ENCODE measurements at places on chromosomes 5 and 9. TPM values are rescaled to one million over a fixed set of nuclear protein-coding genes. Genes with fewer than 3 reads are reported as not detected.

DNA sequence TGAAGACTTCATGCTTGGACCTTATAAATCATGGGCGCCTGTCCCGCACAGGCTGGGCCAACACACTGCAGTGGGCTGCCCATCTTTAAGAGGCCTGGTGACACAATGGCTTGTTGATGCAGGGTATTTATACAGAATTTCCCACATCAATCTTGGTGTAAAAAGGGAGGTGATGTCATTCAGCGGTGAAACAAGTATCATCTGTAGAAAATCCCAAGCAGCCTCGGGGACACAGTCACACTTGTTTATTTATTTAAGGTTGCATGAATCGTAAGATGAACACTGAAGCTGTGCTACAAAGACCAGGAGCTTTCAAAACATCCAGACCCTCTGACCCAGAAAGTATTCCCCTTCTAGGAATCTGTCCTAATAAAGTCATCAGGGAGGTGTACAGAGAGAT, 40.5 kb downstream of the SMIM23 start:
- DNase-seq, result no peak

GRCh38 chr5:154278908-154279307, 88.4 kb downstream of the GALNT10 start:
- no peak for DNase-seq

- no peak for DNase-seq
Measured at GRCh38 chr5:42507451-42508097, 84.3 kb downstream of the GHR start.

DNA sequence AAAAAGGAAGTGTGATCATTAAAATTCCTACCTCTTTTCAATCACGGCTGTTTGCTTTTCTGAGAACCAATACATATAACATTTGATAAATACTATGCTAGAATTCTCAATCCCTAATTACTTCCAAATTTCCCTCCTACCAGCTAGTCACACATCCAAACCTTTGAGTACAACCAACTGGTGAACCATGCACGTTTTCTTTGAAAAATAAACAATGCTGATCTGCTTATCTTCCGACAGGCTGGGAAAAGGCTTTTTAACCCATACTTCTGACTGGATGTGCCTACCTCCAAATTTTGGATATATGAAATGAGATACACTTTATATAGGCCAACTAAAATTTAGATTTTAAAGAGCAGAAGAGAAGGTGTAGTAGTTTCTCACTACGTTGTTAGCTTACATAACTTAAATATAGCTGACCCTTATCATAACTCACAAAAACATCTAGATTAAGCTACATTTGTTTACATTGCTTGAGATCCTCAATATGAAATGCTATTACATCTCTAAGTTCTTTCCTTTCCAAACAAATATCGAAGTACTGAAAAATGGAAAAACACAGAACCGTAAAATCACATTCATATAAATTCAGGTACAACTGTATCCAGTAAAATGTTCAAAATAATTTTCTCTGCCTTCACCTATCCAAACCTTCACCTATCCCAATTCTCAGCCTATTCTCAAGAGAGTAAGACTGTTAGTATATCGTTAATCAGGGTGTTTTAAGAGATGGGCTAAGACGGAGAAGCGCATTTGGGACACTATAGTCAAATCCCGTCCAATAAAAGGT, 2.1 kb downstream of the NR3C1 start:
- no peak for DNase-seq

- DNase-seq, result no peak
Measured at GRCh38 chr9:91360551-91361290, 997 bp downstream of the AUH start.

DNA sequence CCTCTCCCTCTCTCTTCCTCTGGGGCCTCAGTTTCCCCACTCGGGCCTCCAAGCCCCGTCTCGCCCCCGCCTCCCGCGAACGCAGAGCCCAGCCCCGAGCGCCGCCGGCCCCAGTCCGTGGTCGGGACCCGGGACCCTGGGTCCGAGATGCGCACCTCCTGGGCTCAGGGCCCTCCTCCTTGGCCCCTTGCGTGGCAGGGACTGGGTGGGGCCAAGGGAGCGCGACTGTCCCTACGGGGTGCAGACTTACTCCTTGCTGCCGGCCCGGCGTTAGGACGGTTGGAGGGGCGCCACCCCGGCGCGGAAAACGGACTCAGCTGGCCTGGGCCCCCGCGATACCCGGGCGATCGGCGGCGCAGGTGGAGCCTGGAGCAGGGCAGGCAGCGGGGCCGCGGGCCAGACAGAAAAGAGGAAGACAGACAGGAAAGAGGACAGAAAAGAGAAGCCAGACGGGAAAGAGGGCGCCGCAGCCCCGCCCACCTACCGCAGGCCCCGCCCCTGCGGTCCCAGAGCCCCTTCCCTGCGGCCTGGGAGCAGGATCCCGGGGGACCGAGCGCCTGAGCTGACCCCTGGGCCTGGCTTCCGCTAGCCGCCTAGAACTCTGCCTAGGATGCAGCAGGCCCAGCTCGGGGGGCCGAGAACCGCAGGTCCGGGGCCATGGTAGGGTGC, at the start of gene GBGT1:
Gene GBGT1 (minus strand): TSS at position 411 of the 669 bp plus-strand sequence. CDS start 1,502 bp downstream, outside the sequence.
- DNase-seq, result peak; percentile 41

- DNase-seq, result no peak
Measured at GRCh38 chr9:26565118-26565517, 327.5 kb downstream of the CAAP1 start.

DNA sequence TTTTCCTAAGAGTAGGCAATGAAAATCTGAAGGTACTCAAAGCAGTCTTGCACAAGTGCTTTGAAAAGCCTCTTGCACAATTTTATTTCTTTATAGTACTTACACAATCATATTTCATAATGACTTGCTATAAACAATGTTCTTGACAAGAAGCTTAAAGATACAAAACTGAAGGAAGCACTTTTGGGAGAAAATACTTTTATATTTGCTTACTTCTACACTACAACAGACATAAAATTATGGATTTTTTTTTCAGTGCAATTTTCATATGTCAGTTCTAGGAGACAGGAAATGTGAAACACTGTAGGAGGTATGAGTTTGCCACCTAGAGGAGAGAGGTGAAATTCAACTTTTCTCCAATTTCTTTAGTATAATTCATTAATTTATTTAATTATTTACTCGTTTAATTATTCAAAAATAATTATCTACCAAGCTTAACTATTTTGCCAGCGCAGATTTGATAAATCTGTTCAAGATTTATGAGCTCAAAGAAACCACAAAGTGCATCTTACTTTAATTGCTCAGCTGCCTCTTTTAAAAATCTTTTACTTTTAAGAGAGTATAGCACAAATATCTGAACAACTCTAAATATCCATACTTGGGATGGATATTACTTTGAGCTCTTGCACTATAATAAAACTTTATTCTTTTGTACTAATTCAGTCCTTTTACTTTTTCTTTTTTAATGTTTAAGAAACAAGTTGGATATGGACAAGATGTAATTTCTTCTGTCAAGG, 29.0 kb upstream of the CDKN2B start:
- DNase-seq, result no peak

GRCh38 chr9:121498150-121498486, 1.5 kb downstream of the GGTA1 start:
- peak; percentile 91 for DNase-seq

- DNase-seq, result no peak
Measured at GRCh38 chr5:161547738-161548486, 1.4 kb upstream of the GABRB2 start.

DNA sequence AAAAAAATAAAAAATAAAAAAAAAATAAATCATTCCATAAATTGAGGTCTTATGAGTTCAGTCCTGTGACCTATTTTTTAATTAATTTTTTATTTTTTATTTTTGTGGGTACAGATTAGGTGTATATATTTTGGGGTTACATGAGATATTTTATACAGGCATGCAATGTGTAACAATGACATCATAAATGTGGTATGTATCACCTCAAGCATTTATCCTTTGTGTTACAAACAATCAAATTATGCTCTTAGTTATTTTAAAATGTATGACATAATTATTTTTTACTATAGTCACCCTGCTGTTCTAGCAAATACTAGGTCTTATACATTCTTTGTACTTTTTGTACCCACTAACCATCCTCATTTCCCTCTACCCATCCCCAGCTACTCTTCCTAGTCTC, 537.9 kb downstream of the HINT1 start:
- no peak for DNase-seq

- no peak for DNase-seq
Measured at GRCh38 chr5:154345255-154345952, 100.4 kb upstream of the SAP30L start.

DNA sequence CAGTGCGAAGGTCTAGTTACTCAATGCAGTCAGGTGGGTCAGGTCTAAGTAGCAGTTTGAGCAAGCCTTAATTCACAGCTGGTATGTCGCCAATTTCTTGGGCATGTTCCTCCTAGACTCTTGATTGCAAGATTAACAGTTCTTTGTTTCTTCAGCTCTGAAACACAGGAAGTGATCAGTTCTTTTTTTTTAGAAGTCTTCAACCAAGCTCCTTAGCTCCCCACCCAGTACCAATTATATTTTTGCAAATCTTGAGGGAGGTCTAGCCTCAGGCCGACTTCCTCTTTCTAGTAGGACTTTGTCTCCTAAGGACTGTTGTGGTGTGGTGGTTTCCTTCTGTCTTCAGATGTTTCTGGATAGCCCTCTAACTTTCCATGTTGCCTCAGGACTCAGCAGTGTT, 2054.2 kb downstream of the MAT2B start:
- no peak for DNase-seq

DNA sequence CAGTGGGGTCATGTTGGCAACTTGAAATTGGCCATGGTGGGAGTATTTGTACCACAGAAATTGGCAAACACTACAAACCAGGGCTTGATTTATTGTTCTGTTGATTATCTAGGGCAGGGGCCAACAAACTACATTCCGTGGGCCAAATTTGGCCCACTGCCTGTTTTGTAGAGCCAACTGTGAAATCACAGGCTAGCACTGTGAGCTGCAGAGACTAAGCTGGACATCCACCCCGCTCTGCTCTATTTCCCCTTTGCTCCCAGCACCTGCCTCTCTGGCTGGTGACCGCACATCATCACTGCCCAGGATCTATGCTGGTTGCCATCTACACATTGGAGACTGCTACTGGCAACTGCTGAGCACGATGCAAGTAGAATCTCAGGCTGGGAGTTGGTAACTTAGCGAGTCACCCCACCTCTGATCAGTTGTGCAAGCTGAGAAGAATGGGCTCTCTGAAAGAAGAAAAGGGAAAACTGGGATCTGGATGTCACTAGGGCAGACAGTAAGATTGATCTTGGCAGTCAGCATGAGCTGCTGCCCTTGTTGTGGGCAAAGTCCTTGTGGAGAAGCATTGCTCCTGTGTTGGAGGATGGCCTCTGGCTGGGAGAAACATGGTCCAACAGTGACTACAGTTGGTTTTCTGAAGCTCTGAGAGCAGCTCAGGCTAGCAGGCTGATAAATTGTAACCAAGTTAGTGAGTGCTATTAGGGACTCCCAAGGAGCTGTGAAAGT, 144.7 kb upstream of the RAD23B start:
- no peak for DNase-seq

GRCh38 chr5:10254686-10255085, 4.6 kb downstream of the CCT5 start:
- DNase-seq, result no peak

DNA sequence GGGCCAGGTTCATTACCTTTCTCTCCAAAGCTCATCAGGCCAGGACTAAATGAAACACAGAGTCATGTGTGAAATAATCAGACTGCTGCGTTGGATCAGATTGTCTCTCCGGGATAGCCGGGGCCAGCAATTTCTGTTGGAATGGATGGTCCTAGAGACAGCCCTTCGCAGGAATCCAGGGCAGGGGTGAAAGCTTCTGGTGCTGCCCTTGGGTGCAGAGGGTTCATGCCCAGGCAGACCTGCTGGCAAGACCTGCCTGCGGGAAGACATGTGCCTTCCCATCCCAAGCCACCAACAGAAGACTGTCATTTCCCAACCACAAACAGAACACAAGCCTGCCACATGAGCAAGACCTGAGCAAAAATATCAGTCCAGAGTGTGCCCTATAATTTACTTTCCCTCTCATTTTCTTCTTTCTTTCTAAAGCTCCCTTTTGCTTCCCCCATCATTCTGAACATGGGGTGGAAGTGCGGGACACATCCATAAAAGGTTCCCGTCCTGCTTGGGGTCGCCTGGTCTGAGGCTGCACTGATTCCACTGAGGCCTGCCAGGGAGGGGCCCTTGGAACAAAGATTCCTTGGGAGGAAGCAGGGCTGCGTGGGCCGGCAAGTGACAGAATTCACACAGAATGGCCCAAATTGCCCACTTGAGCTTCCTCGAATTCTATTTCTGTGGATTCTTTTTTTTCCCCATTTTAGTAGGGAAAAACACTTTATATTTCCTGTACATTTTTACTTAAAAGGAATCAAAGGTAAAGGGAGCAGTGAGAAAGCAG, 57.3 kb downstream of the UBE2QL1 start:
- DNase-seq, result no peak

DNA sequence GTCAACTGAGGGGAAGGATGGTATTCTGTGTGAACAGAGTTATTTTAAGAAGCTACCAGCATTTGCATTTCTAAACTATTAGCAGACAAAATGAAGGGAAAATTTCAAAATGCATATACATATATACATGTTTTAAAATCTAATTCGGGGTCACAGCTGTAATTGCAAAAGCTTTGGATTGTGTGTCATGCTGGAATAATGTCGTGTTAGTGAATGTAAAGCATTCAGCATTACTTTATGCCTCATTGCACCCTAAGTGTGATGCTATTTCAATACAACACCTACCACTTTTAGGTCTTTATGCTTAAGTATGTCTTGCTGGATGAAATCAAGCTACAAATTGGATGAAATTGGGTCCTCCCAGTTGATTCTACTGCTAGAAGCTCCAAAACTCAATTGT, 687.6 kb upstream of the MEF2C start:
- peak; percentile 7 for DNase-seq

DNA sequence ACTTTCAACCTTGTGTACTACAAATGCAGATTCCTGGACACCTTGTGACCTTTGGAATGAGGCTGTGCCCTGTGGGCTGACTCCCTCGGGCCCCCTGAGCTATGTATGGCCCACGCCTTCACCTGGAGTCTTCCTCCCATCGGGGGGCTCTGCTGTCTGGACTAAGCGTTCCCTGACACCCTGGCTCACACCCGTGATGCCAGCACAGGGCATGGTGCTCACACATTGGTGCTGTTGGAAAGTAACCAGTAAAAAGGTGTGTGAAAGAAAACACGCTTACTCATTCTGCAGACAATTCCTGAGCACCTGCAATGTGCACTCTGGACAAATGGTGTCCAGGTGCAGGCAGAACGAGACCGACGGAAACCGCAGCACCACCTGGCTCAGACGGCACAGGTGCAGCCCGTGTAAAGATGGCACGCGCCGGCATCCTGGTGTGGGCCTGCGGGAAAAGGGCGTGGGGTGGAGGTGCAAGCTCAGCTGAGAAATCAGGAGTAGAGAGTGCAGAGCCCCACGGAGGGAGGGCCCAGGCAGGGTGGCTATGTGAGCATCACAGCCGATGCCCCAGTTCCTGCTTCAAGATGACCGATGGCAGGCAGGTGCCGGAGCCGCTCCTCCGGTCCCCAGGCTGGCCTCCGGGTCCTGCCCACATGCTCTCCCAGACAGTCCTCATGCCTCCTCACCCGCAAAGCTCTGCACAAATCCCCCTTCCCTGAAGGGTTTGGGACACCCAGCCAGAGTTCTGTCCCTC, 11.0 kb downstream of the LPCAT1 start:
- no peak for DNase-seq

- DNase-seq, result no peak
Measured at GRCh38 chr5:25975885-25976284, 1062.5 kb downstream of the CDH9 start.

Gene CDH9
- total RNA-seq, result not detected

Gene RMND5B
- 37.0 TPM for total RNA-seq

Gene SARDH
- 1.0 TPM for total RNA-seq

Gene LNPEP
- 10.3 TPM for total RNA-seq

Gene PRELID2
- total RNA-seq, result 50.2 TPM

Gene RETREG1
- 5.7 TPM for total RNA-seq

Gene IFNB1
- not detected for total RNA-seq

Gene FABP6
- total RNA-seq, result 0.83 TPM

Gene PCDHGB2
- total RNA-seq, result 6.2 TPM

Gene HAPLN1
- 0.32 TPM for total RNA-seq

Gene OXCT1
- 48.4 TPM for total RNA-seq

Gene ADAMTS19
- total RNA-seq, result not detected

Data from A673 (cell line).